Natural killer cell (primary cell): ENCODE measurements at places on chromosomes 3 and 15. TPM values are rescaled to one million over a fixed set of nuclear protein-coding genes. Genes with fewer than 3 reads are reported as not detected.
A peak's percentile ranks its signal among the peaks of the same experiment; 100 is the strongest.

DNA sequence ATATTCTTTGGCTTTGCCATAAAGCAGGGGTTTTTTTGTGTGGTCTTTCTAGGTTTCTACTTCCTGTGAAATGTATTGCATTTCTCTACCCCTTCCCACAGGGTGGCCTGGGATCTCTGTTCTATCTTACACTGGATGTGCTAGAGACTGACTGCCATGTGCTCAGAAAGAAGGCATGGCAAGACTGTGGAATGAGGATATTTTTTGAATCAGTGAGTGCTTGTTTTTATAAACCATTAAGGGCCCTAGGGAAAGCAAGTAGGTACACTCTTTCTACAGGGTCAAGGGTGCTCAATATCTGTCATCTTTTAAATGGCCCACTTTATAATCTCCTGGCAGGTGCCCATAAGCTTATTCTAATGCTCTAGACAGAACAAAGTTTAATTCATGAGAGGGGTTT lies 730 bp downstream of the FETUB start:
- no peak for DNase-seq

- no peak for DNase-seq
These were observed 1273.0 kb downstream of the OTOL1 start for GRCh38 chr3:162769564-162769963.

- DNase-seq: no peak
These were observed 125.1 kb downstream of the TJP1 start for GRCh38 chr15:29696950-29697738.

GRCh38 chr15:100533886-100534285 lies 5.1 kb upstream of the CERS3 start:
- DNase-seq: no peak

DNA sequence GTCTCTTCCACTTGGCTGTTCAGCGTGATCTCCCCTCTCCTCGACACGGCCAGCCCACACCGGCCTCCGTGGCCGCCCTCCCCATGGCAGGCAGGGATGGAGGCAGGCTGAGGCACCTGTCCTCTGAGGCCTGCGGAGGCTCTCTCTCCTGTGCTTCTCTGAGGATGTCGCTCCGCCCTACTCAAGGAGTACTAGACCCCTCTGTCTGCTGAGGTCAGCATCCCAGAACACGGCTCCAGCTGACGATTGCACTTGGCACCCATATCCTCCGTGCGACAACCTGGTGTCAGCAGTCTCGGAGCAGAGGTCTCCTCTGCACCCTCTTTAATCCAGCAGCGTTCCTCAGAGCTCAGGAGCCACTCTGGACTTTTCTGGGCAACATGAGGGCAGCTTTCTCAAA lies 322.6 kb downstream of the OCA2 start:
- DNase-seq: no peak

DNA sequence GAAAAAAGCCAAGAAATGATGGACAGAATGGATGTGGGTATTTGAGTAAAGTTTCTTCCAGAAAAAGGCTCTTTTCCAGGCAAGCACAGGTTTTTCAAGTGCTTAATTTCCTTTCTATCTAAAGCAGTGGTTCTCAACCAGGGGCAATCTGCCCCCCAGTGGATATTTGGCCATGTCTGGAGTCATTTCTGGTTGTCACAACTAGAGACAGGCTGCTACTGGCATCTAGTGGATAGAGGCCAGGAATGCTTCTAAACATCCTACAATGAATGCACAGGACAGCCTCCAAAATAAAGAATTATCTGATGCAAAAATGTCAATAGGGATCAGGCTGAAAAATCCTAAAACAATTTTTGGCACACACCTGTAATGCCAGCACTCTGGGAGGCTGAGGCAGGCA lies 23.9 kb downstream of the SEC22C start:
- no peak for DNase-seq

DNA sequence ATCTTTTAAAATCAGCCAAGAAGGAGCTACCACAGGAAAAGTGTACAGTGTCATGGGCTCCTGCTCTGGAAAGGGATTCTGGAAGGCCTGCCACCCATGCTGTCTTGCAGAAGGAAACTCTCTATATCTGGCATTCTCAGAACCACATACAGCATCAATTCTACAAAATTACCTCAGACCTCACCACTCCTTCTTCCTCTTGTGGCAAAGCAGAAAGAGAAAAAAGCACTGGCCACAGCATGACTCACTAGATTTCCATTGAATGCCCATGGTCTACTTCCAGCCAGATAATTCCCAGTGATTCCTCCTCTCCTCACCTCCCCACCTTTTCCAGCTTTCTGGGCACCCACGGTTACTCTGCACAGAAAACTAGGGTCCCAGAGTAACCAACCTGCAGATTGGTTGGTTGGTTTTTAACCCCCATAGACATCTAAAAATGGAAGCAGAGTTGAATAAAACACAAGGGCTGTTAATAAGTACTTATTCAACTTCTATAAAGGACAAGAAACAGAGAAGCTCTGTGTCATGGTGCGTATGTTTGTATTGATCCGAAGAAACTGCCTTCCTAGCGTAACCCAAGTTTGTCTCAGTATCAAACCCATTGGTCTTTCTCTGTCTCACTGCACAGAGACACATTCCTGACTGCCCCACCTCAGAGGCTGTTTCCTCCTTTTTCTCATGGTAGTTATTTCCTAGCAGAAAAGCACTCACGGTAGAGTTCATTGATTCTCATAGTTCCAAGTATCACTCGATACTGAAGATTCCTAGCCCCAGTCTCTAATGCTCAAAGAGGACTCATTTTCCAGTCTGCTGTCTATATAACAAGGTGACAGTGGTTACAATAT lies 67.7 kb downstream of the LDHAL6B start:
- no peak for DNase-seq

GRCh38 chr3:128281056-128281455 lies 127.8 kb downstream of the EEFSEC start:
- DNase-seq: no peak

GRCh38 chr3:122975163-122975923 lies 52.2 kb downstream of the SEMA5B start:
- DNase-seq: peak; percentile 26

GRCh38 chr3:87145553-87145952 lies 81.6 kb upstream of the CHMP2B start:
- DNase-seq: no peak

- DNase-seq: no peak
These were observed 115.6 kb downstream of the RFX7 start for GRCh38 chr15:56128081-56128480.

CTXND1 gene
- total RNA-seq: not detected

PLAAT1 gene
- total RNA-seq: not detected

KNG1 gene
- total RNA-seq: not detected

SLC27A2 gene
- 0.50 TPM for total RNA-seq

TMEM43 gene
- 54.1 TPM for total RNA-seq

RHOV gene
- total RNA-seq: not detected

STRIT1 gene
- total RNA-seq: not detected

SPESP1 gene
- not detected for total RNA-seq

CPNE9 gene
- total RNA-seq: not detected

ZNF660 gene
- 4.6 TPM for total RNA-seq
